ENCODE measurements at places on chromosomes 11 and 22.
A peak's percentile ranks its signal among the peaks of the same experiment; 100 is the strongest.

GRCh38 chr11:76574879-76575278 is 95.7 kb downstream of the LRRC32 start:
- no peak for DNase-seq

- DNase-seq, result no peak
These were observed 13.9 kb upstream of the B3GAT1 start for GRCh38 chr11:134425816-134426536.

DNA sequence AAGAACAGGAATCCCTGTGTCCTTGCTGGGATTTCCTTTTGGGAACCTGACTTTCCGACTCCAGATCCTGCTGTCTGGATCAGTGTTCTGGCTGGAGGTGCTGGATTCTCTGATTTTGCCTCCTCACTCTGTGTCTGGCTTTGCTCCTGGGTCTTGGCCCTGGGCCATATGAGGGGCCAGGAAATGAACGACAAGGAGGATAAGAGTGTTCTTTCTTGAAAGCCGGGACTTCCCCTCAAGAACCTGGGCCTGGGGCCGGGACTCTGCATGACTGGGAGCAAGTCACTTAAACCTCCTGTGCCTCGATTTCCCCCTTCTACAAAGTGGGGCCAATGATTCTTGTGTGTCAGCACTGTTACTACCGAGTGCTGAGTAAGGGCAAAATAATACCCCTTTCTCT is 2.9 kb upstream of the MYO7A start:
- no peak for DNase-seq

GRCh38 chr11:108571001-108571400 is 22.6 kb downstream of the EXPH5 start:
- peak; percentile 66 for DNase-seq

DNA sequence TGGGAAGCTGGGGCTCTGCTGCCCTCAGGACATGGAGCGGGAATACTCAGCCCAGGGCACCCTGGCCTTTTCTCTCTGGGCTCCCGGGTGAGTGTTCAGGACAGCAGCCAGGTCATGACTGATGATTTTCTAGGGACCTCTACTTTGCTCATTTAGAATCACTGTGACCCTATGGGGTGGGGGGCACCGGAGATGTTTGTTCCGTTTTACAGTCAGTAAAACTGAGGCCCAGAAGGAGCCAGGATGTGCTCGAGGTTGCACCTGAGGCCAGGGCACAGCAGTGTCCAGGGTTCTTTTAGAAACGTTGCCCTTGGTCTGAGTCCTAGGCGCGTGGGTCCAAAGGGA is 48.1 kb downstream of the SMIM38 start:
- DNase-seq, result no peak

DNA sequence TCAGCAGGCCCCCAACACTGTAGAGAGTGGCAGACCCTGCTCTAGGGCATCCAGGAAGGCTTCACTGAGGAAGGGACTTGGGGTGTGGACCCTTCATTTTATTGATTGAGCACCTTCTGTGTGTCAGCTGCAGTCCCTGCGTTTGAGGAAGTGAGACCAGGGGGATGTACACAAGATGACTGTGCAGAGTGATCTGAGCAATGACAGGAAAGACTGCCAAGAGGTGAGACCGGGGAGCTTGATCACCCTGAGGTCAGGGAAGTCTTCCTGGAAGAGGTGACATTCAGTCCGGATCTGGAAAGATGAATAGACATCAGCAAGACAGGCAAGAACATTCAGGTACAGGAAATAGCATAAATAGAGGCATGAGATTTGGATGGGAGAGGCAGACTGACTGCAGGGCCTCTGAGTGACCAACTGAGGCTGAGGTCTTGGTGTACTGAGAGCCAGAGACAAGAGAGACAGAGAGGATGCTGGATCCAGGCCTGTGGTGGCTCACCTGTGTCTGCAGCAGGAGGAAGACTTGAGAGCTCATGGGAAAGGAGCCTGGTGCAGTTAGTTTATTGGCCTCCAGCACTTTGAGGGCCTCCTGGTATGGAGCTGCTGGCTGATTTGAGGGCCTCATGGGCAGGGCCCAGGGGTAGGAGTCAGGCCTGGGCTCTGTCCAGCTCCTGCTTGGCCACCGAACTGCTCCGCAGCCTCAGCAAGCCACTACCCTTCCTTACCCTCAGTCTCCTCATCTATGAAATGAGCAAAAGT is 5.2 kb downstream of the DGAT2 start:
- peak; percentile 18 for DNase-seq

DNA sequence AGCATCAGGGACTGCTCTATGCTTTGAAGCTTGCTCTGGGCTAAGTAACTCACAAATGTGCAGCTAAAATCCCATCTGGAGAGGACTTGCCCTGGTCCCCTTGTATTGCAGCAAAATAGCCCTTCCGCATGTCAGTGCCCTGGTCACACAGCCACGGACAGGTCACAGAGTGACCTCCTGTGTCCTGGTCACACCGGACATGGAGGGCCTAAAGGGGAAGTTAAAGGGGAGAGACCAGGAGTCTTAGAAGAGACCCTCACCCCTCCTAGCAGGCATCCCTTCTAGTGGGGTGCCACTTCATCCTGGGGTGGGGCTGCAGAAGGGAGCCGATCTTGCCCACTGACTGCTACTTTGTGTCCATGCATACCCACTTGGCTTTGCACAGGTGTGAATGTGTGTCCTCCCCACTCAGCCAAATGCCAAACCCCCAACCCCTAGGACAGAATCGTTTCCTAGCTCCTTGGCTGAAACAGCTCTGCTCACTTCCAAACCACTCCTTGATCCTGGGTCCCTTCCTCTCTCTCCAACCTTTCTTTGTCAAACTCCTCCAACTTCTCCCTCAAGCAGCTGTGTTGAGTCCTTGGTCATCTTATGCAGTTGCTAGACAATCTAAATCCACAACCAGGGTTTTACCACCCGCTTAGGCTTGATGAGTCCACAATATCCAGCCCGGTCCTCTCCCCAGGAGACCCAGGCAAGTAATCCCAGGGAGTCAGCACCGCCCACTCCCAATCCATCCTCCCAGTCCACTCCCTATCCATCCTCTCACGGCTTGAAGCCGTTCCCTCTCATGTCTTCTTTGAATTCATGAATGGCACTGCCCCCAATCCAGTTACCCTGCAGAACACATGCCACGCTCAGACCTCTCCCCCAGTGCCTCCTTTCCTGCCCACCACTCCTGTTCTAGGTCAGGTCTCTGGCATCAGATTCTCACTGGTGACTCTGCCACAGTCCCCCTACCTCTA is 3.3 kb upstream of the FXYD6 start:
- DNase-seq, result no peak
